Stimulated activated CD8-positive, alpha-beta memory T cell treated with anti-CD3 and anti-CD28 coated beads, Interleukin-4, amount 100 ng/mL, for 4 hours (primary cell): ENCODE measurements at places on chromosomes 1 and 21.

DNA sequence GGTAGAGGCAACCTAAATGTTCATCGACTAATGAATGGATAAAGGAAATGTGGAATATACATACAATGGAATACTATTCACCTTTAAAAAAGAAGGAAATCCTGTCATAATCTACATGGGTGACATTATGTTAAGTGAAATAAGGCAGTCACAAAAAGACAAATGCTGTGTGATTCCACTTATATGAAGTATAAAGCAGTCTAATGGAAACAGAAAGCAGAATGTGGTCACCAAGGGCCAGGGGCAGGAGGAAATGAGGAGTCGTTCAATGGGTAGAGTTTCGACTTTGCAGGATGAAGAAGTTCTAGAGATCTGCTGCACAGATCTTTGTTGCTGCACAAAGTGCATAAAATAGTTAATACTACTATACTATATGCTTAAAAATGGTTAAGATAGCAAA lies 7.8 kb downstream of the DIPK1A start:
- DNase-seq: no peak

DNA sequence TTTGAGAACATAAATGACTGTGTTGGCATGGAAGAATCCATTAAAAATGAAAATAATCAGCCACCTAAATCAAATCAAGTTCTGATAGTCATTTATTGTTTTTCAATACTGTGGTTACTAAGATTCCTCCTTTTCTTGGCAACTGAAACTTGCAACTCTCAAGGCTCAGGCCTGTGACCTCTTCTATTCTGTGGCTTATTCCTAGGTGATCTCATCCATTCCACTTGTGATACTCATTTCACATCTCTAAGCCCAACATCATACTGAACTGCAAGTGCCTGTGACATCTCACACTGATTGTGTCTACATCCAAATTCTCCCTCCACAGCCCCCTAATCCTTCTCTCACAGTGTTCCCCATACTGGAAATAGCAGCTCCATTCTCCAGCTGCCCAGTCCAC lies 4.8 kb upstream of the ST6GALNAC5 start:
- DNase-seq: no peak

- DNase-seq: no peak
Observed at GRCh38 chr1:203033287-203033686, 7.0 kb downstream of the PPFIA4 start.

GRCh38 chr1:5507340-5507739 lies 484.9 kb downstream of the NPHP4 start:
- no peak for DNase-seq

DNA sequence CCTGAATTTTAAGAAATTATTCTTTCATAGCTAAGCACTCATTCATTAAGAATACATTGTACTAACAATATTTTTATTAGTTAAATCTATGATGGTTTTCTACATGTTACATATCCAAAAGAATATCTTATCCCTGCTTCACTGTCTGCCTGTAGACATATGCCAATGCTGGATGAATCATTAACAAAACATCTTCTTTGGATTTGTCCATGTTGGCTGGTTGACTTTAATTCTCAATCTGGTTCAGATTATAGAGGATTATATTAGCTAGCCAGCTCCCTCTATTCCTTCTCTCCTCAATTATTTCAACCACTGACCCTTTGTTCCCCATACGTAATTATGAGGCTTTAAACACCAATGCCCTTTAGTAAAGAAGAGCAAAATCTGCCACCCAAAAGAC lies 138.9 kb upstream of the DMRTA2 start:
- no peak for DNase-seq

DNA sequence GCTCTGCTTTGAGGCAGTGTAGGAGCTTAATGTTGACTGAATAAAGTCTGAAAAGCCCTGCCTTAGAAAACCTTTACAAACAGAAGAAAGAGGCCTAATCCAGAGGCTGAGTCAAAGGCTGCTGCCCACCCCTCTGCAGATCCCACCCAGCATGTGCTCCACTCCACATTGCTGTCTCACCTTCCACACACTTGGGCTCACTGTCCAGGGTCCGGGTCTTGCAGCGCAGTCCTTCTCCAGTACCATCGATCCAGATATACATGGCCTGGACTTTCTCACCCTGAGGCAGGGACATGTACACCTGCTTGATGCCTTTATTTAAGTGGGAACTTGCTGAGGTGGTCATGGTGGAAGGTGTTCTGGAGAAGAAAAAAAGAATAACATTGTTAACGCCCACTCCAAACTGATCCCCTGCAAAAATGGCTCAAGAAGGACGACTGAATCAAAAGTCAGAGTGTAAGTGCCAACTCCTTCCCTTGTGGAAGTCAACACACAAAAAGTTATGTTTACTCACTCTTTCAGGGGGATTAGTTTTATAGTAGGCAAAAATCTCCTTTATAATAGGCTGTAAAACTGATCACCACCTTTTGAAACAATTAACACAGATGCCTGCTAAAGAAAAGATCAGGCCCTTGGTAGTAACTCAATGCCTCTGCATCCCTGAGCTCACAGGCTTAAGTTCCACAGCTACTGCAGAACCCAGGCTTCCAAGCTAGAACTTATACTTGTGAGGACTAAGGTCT lies 3.0 kb downstream of the GLUL start:
- no peak for DNase-seq

DNA sequence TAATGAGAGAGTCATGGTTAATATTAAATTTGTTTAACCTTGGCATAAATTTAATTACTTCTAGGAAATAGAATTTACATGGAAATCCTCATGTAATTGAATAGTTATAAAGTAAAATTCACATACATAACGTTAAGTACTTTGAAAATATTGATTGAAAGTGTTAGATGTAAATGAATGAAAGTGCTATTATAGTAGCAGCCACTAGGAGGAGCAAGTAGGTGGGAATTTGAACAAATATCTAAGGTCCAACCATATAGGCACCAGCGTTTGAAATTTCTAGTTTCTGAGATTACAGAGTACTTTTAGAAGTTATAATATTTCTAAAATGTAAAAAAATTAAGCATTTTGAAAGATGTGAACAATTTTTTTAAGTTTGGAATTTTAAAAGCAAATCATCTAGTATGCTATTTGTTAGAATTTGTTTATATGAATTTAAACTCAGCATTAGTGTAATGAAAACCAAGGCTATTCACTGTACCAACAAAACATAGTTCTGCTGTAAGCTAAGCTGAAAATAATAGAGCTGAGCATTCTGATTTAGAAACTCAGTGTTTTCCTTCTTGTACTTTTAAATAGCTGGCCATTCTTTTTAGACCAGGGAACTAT lies 3.3 kb downstream of the B3GALT2 start:
- no peak for DNase-seq

- no peak for DNase-seq
Observed at GRCh38 chr1:24091971-24092482, 19.9 kb downstream of the MYOM3 start.

- DNase-seq: no peak
Observed at GRCh38 chr1:208182880-208183645, 61.1 kb downstream of the PLXNA2 start.
